Cortex of kidney (tissue), 1 donor: ENCODE measurements at places on chromosomes 2 and 18.

GRCh38 chr18:50266248-50266704 is at the start of gene CFAP53:
TSS of gene CFAP53 (minus strand) at chr18:50266495. CDS start at chr18:50266404, 91 bp downstream.
- no peak for DNase-seq

- no peak for DNase-seq
These were observed 38.2 kb upstream of the PXDN start for GRCh38 chr2:1782514-1782913.

GRCh38 chr2:43745457-43745856 is 28.4 kb upstream of the DYNC2LI1 start:
- no peak for DNase-seq

- no peak for DNase-seq
These were observed 14.9 kb downstream of the NR4A2 start for GRCh38 chr2:156317631-156318030.

DNA sequence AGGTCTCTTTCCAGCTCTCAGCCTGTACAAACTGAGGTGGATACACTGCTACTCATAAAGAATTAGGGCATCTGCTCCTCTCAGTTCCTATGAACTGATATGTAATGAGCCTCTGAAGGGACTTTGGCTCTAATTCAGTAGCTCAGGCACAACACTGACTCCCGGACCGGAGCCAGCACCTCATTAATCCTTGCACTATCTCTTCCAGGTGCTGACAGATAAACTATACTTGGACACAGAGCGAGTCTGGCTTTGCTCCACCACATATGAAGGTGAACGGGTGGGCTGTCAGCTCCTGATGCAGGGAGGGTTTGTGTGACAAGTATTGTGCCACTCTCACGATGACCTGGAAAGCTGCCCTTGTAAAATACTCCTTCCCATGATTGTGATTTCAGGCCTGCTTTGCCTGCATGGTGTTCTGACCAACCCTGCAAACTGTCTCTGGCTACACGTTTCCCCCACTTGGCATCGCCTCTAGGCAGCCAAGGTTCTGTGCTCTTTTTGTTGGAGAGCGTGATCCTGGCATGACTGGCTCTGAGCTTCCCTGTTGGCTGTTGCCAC is 111.6 kb upstream of the LMAN1 start:
- DNase-seq, result no peak

DNA sequence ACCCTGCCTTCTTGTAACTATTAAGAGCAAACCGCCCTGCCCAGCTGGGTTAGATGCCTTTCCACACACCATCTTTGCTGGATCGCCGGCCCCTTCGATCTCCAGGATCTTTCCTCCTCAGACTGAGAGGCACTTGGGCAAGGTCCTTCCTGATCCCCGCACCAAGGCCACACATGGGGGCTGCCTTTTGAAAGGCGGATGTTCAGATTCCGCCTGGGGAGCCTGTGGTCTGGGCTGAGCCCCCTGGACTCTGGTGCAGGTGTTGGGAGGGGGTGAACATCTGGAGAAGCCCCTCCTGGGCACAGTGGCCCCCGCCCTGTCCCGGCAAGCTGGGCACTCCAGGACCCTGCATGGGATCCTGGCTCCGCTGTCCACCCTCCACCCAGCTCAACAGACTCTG is 135.4 kb upstream of the HDAC4 start:
- DNase-seq, result no peak
